ENCODE measurements at places on chromosomes 5 and 9.
A peak's percentile ranks its signal among the peaks of the same experiment; 100 is the strongest.

GRCh38 chr5:74673011-74673790, 11.8 kb upstream of the HEXB start:
- DNase-seq, result peak; percentile 45

- no peak for DNase-seq
Observed at GRCh38 chr5:98977723-98978122, 48.9 kb upstream of the CHD1 start.

DNA sequence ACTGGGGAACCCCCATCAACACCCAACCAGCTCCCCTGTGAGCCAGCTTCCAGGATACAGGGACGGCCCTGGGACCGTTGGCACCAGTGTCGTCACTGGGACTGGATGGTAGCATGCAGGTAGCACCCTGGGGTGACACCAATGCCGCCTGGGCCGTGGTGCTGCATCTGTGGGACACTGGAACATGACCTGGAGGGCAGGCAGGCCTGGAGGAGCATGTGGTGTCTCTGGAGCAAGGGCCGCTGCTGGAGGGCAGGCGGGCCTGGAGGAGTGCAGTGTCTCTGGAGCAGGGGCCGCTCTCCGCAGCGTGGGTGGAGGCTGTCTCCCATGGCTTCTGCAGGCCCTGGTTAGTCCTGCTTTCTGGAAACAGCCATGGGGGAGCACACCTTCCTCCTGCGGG, 13.1 kb downstream of the LPCAT1 start:
- no peak for DNase-seq

DNA sequence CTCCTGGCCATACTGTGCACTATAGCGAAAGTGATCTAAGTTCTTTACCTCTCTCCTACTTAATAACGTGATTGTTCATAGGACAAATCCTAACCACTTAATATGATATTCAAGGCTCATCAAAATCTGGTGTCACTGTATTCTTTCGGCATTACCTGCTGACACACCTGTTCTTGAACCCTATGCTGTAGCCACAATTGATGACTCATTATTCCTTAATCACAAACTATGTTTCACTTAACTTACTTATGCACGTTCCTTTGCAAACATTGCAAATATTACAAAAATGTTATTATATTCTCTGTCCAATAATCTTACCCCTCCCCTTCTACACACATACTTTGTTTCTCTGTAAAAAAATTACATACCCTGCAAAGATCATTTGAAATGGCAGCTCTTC, 158.1 kb upstream of the ADRA1B start:
- DNase-seq, result no peak

DNA sequence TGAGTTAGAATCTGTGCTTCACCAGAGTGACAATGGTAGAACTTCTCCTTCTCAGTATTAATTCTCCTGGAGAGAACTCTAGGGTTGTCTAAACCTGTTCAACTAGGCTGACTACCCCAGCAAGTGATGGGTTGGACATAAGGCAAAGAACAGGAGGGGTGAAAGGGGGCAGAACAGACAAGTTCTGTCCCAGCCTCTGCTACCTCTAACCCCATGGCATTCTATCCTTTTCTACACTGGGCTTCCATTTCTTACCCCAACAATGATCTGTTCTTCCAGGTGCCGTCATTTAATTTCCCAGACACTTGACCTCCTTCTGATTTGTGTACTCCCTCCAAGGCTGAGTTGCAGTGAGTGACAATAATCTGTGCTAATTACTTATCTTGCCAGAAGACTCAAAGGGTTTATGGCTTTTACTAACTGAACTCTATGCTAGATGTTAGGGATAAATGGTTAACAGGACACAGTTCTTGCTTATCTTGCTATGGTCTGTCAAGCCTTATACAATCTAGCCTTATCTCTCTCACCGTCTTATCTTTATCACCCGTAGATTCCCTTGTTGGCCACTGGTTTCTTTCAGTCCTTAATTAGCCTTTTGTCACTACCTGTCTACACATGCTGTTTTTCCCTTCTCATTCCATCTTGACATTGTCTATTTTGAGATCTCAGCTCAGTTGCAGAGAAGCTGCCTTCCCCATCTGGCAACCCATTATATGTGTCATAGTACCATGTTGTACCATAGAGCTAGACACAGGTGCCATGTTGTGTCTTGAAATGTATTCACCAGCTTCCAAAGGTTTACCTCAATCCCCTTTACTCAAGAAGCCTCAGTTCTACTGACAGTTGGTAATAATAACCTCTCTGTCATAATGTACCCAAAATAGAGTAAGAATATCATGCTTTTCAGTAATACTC, 10.0 kb upstream of the MATR3 start:
- no peak for DNase-seq

GRCh38 chr5:20611620-20612019, 623.6 kb upstream of the CDH18 start:
- no peak for DNase-seq

DNA sequence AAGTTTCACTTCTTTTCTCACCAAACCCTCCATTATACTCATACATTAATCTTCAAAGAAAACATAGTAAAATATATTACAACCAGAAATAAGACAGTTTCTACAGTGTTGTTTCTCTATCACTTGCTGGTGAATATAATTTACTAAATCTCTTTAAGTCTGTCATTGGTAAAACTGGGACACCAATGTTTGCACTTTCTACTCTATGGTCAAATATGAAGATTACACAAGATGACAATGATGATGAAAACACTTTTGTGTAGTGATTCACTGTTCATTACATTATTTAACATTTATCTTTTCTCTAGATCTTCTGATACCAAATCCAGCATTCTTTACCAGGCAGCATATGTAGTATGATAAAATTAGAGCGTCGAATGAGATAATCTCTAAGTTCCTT, 459.1 kb downstream of the DMAC1 start:
- no peak for DNase-seq

- no peak for DNase-seq
Observed at GRCh38 chr9:136867480-136867879, 1.4 kb upstream of the EDF1 start.

DNA sequence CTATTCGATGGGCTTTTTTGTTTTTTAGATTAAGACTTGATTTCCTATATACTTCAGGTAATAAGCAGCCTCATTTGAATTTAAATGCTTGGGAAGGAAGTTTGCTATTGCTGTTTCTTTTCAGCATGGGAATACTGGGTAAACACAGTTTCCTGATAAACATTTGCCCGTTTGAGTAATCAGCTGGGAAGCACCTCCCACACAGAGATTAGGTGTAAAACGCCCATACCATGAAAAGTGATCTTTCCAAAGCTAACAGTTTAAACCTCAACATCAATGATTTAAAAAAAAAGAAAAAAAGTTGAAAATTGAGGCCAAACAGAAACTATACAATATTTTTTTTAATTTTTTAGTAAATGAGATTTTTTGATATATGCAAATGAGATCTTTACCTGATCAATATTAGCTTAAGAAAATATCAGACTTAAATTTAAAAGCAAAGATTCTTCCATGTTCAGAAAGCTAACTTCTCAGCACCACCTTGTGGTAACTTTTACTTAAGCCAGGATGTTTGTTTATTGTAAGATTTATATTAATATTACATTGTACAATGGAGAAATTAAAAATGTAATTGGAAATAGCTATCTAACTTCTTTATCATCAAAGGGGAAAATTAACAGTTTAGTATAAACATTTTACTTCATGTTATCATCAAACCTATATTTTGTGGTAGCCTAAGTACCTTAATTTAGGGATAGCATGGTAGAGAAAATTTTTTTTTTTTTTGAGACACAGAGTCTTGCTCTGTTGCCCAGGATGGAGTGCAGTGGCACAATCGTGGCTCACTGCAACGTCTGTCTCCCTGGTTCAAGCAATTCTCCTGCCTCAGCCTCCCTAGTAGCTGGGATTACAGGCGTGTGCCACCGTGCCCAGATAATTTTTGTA, 39.8 kb downstream of the F2RL2 start:
- DNase-seq, result no peak

DNA sequence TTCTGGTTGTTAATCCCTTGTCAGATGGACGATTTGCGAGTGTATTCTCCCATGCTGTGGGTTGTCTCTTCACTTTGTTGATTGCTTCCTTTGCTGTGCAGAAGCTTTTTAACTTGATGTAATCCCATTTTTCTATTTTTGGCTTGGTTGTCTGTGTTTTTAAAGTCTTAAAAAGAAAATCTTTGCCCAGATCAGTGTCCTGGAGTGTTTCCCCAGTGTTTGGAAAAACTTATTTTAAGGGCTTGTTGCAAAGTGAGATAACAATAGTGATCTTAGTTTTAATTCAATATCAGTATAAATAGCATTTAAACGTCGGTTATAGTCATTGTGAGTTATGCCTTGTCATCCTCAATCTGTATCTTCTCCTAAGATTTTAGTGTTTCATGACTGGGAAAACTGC, 329.5 kb downstream of the CCDC171 start:
- no peak for DNase-seq

DNA sequence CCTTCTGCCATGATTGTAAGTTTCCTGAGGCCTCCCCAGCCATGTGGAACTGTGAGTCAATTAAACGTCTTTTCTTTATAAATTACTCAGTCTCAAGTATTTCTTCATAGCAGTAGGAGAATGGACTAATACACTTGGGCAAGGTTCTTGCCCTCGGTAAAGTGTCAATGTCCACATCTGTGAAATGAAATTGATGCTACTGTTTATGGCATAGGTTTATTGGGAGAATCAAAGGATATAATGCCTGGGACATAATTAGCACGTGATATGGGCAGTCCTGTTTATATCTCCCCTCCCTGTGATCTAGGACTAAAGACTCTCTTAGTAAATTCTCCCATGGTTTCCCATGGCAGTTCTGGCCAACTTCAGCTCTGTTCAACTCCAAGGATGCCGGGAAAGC, 19.4 kb downstream of the TMEM174 start:
- no peak for DNase-seq

Measured in kidney tubule cell (primary cell).